CD4-positive, alpha-beta T cell treated with Interleukin-10 for 1 hour (primary cell): ENCODE measurements at places on chromosomes 1 and 21.

GRCh38 chr1:30699762-30700161 is 23.6 kb downstream of the MATN1 start:
- no peak for DNase-seq

DNA sequence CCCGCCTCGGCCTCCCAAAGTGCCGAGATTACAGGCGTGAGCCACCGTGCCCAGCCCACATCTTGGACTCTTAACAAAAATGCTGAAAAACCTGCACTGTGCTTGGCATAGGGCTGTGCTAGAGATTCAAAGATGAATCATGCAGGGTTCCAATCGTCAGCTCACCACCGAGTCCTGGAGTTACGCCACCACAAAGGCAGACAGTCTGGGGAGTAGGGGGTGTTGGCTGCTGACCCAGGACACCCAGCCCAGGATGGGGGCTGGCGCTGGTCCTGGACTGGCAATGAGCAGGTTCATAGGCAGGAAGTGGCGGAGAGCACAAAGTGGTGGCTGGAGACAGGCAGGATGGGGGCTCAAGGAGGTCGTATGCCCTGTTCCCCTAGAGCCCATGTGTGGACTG is 16.0 kb downstream of the PSRC1 start:
- no peak for DNase-seq

DNA sequence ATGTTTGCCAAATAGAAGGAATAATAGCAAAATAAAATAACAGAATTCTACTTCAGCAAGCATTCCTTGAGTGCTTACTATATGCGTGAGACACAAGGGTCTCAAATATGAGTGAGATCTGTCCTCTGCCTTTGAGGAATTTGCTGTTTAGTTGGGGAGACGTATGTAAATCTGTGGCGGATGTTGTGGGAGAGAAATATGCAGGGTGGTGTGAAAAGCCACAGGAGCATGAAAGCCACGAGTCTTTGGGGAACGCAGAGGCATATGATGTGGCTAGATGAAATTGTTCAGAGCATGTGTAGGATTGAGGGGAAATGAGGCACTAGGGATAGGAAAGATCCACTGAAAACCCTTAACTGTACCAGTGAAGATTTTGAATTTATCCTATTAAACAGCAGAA is 244.4 kb downstream of the PBX1 start:
- no peak for DNase-seq

- no peak for DNase-seq
These were observed 35.4 kb upstream of the CITED4 start for GRCh38 chr1:40897513-40897912.

GRCh38 chr1:183022202-183023145 is 746 bp upstream of the LAMC1 start:
- DNase-seq, result no peak

DNA sequence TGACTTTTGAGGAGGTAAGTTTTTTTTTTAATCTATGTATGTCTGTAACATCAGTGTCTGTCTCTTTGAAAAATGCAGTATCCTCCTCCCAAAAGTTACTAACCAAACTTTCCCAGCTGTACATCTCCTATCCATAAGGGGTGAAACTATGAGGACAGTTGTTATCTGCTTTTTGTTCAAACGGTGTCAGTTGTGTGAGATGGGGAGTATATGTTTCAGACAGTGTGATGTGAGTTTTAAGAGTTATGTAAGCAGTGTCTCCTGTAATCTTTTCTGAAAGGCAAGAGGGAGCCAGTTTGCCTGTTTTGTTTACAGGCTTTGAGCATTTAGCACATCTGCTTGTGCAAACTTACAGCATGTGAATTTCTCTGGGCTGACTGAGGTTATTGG is 34.8 kb upstream of the CACYBP start:
- peak; percentile 60 for DNase-seq

DNA sequence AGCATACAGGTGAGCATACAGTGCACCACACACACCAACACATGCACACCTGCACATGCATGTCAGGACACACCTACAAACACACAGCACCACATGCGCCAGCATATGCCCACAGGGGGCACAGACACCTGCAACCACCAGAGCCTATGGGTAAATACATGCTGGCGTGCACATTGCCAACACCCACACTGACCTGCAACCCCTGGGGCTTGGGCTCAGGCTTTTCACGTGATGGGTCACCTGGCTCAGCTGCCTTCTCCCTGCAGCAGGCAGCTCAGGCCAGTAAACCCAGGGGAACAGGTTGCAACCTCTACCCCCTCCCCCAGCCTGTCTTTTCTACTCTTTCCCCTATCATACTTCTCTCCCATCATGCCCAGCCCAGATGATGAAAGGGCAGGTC is 8.1 kb downstream of the CD247 start:
- DNase-seq, result no peak

DNA sequence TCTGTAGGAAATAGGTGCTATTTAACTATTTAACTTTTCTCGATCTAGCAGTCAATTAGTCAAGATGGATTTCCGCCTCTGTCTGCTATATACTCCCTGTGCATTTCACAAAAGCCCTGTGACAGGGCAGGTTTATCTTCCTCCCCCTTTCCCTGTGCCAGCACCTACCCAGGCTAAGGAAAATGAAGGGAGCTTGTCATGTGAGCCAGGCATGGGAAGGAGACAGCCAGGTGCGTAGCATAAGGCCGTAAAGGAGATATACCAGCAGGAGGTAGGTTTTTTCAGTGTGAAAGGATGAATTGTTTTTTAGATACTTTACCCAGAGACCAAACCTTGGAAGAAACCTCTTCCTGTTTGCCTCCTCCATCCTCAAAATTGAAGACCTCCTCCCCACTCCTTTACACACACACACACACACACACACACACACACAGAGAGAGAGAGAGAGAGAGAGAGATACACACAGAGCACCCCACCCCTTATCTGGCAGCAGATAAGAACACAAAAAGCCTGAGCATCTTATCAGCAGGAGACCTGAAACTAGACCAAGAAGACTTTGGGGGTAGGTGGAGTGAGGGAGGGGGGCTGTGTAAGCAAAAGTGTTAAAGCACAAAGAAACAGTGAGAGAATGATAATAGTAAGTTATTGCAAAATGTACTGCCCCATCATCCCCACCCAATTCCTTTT is 12.0 kb upstream of the TARBP1 start:
- DNase-seq, result no peak

DNA sequence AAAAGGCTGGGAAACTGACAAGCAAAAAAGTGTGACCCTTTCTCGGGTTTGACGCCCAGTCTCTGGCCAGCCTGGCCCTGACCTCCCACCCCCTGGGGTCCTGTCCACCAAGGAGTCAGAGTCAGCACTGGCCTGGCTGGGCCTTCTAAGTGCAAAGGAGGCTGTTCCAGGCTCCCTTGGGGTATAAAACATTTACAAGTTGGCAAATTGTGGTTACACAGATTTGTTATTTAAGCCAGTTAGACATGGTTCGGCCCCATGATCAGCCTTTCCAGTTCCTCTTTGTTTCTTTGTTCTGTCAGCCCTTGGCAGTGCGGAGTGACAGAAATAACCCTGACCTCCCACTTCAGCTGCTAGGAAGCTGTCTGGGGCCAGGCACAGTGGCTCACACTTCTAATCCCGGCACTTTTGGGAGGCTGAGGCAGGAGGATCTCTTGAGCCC is 161.6 kb upstream of the RAB4A start:
- no peak for DNase-seq

DNA sequence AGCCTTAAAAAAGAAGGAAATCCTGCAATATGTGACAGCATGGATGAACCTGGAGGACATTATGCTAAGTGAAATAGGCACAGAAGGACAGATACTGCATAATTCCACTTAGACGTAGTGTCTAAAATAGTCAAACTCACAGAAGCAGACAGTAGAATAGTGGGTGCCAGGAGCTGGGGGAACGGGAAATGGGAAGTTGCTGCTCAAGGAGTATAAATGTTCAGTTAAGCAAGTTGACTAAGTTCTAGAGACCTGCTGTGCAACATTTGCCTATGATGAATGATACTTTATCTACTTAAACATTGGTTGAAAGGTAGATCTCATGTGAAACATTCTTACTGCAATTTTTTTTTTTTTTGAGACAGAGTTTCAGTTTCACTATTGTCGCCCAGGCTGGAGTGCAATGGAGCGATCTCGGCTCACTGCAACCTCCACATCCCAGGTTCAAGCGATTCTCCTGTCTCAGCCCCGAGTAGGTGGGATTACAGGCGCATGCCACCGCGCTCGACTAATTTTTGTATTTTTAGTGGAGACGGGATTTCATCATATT is 197.8 kb downstream of the HIVEP3 start:
- peak; percentile 18 for DNase-seq

GRCh38 chr1:67802565-67802964 is 30.7 kb downstream of the GNG12 start:
- no peak for DNase-seq

GRCh38 chr1:217542136-217542777 is 88.6 kb downstream of the GPATCH2 start:
- DNase-seq, result no peak

DNA sequence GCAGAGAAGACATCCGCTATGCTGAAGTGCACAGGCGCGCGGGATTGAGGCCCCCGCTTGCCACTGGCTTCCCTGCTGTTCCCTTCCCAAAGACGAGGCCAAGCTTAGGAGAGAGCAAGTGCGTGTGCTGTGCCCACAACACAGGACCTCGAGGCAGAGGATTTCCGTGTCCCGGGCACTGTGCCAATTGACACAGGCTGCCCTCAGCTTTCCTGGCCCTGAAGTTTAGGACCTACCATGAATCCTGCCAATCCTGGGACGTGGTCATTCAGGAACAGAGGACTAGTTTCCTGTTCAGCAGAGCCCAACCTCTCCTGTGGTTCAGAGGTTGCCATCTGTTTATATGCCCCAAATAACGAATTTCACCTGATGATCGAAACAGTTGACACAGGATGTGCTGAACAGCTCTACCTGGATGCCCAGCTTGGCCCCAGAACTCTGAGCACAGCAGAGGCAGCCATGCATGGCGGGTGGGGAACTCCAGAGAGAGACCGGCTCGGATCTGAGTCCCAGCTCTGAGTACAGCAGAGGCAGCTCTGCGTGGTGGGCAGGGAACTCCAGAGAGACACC is 22.0 kb downstream of the SLC37A1 start:
- DNase-seq, result no peak

GRCh38 chr1:23436520-23437354 is 12.2 kb upstream of the TCEA3 start:
- DNase-seq, result peak; percentile 62

- no peak for DNase-seq
These were observed 243.9 kb downstream of the TOMM20 start for GRCh38 chr1:234884701-234885100.

DNA sequence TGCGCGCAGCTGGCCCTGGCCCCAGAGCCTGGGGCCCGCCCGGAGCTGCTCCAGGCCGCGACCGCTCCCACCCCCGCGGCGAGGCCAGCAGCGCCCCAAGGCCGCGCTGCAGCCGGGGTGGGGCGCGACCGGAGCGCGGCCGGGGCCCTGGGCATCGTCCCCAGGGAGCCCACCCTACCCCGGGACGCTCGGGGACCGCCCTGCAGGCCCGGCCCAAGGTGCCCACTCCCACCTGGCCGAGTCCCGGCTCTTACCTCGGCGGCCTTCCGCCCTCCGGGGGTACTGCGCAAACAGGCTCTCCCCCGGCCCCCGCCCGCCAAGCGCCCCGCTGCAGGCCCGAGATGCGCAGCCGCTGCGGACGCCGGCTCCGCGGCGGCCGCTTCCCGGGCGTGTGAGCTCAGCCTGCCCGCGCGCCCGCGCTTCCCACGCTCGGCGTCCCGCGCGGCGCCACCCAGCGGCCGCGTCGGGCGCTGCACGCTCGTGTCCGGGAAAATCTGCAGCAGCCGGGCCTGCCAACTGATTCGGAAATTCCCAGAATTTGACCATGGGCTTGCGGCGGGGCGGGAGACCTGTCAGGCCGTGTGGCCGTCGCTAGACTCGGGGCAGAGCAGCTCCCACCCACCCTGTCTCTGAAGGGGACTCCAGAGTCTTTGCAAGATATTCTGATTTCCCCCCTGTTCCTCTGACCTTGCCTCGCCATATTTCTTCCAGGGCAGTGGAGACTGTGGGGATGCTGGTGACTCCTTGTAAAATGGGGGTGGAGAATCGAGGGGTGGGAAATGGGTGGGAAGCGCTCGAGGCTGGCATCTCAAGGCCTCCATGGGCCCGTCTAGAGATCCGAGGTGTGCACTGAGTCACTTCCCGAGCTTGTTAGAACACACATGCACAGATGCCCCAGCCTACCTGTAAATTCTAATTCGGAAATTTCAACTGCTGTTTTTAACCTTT is 41.9 kb downstream of the CD34 start:
- peak; percentile 80 for DNase-seq

GRCh38 chr1:83547901-83548300 is 451.0 kb downstream of the TTLL7 start:
- DNase-seq, result no peak

DNA sequence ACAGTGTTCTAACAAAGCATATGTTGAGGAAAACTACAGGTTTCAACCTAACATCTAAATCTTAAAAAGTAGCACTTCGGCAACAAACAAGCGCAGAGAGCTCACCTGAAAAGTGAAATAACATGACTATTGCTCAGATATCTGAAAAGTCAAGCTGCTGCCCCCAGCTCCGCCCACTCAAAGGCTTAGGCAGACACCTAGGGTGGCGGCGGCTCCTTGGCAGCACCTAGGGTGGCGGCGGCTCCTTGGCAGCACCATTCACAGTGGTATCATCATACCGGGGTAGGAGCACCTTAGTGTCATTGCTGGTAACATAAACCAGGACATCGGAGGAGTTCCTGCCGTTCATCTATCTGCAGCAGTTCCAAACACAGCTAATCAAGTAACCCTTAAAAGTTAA is 4.2 kb upstream of the S100A12 start:
- DNase-seq, result no peak

GRCh38 chr1:234699795-234700665 is 90.1 kb upstream of the IRF2BP2 start:
- DNase-seq, result peak; percentile 13

GRCh38 chr1:222048094-222048595 is 306.3 kb upstream of the DUSP10 start:
- DNase-seq, result no peak

DNA sequence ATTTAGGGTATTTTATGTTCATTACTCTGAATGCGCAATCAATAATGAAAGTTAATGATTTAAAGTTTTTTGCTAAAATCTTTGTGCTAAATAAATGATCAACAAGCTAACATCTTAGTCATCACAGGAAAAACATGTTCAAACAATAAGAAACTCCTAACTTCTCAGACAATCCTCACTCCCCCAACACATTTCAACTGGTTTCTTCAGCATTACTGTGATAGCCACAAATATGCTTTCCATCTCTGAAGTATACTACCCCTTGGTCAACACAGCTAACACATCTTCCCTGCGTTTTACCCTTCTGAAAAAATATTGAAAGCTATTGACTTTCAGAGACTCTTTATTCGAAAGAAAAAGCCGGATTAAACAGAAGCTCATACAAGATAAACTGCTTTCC is 85.8 kb downstream of the ZNF644 start:
- DNase-seq, result no peak
